Activated CD4-positive, alpha-beta T cell treated with anti-CD3 and anti-CD28 coated beads, Interleukin-2, amount 50 U/mL, for 16 hours (primary cell): ENCODE measurements at places on chromosomes 13 and 19.

DNA sequence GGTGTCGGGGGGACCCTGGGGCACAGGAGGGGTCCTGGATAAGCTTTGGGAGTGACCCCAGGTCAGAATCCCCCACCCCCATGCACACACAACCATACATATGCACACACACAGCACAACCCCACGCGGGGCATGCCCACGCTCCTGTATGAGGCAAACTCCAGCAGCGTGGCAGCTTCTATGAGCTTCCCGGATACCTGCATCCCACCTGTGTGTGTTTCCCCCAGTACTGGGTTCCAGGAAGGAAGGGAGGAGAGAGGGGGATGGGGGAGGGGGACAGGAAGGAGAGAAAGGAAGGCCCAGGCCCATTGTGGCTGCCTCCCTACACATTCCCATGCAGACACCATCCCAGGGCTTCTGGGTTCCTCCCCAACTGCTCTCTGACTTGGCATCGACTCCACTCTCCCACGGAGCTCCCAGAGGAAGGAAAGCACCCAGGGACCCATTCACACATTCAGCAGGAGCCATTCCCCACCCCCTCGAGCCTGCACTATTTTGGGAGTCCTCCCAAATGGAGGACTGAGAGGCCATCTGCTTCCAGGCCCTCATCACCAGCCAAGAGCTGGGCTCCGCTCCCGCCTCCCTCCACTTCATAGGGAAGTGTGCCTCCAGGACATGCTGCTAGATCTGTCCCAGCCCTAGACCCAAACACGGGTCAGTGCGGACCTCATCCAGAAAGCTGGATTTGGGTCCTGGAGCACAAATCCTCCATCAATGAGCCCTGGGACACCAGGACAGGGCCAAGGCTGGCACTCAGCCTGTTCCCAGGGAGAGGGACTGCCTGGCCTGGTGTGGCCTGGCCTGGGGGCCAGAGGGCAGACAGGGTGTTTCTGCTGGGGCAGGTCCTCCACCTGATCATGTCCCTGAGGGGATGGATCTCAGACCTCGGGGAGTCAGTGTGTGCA is 13.2 kb downstream of the PRR36 start:
- no peak for DNase-seq

DNA sequence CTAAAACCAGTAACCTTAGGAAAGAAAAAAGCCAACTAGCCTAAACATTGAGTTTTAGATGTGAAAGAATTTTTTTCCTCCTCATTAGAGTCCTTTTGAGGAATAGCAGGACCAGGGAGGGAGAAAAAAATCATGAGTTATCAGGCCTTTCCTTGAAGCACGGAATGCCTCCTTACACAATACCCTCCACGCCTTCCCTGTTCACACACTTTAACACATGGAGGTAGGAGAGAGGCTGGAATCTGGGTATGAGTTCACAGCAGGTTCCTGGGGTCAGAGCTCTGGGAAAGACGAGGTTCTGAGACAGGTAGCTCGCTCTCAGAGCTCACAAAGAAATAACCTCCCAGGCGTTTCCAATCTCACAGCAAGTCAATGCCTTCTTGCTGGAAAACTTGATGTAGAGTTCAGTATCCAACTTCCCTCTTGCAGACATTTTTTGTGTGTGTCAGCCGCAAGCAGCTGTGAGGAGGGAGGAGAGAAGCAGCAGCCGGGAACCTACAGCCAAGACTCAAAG is 716 bp downstream of the ZNF573 start:
- DNase-seq = no peak

DNA sequence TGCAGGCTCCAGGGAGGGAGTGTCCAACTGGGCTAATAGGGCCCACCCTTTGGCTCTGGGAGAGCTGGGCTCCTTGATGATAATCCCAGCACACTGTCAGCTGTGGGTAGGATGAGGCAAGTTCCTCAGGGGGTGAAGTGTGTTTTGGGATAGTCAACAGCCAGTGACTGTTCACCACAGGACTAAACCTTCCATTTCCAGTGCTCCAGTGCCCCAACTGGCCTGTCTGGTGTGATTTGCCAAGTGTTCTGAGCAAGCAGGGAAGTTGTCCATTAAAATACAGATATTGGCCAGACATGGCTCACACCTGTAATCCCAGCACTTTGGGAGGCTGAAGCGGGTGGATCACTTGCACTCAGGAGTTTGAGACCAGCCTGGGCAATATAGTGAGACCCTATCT is 150.9 kb downstream of the TM9SF2 start:
- DNase-seq = no peak

DNA sequence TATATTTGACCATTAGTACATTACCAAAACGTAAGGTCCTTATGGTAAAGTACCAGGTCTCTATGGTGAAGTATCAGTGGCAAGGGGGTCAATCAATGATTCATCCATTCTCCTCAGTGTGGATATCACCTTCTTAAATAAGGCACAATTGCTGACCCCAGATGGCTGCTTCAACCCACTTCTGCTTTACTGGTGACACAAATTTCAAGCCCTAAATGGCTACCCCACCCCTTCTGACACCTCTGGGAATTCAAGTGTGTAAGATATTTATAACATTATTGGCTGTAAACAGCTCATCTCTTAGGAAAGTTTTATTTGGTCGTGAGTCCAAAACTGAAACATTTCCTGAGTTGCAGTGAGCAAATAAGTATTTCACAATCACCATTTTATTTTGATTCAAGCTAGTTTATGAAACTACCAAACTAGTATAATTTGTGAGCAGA is 7.9 kb upstream of the WBP4 start:
- no peak for DNase-seq

GRCh38 chr13:105735281-105735680 is 800.2 kb downstream of the EFNB2 start:
- DNase-seq = no peak

- DNase-seq = no peak
Measured at GRCh38 chr13:94128430-94128829, 351.1 kb downstream of the DCT start.
